ENCODE measurements at places on chromosomes 5 and 9.

DNA sequence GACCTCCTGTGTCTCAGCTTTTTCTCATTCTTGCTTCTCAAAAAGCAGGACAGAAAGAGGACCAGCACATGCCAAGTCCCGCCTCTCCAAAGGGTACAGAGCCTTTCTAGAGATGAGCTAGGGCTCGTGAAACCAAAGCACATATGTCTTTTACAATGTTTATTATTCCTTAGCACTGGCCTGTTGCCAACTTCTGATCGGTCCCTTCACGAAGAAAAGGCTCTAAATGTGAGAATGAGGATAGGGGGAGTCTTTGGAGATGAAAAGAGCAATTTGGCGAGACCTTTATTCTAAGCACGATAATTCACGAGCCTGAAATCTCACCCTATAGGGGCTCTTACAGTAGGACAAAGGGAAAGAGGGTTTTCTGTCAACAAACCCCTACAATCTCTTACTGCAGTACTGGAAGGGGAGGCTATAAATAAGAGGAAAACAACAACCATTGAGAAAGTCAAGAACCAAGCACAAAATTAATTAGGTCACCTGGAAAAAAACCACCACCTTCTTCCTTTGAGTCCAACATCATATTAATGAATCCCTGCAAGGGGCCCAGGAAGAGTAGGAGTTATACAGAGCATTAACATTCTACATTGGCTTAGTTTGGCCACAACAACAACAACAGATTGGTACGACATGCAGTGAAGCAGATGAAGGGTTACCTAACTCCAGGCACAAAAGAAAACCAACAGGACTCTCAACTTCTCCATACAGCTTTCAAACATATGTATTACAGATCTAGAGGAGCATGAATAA lies 309.5 kb downstream of the PDE4D start:
- DNase-seq: no peak

DNA sequence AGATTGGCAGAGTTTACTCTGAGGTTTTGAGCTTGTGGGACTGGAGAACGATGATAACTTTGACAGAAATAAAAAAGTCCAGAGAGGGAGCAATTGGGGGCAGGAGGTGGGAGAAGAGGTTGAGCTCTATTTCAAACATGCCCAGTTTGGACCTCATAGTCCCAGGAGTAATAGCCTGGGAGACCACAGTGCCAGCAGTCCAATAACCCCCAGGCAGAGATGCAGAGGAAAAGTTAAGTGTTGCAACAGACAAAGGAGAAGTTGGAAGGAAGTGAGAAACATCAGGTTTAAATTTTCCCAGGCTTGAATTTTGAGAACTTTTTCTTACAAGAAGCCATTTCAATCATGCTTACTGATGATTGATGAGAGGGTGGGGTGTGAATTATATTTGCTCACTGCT lies 117.0 kb upstream of the GHR start:
- no peak for DNase-seq

- DNase-seq: no peak
These were observed 262.1 kb downstream of the RFX3 start for GRCh38 chr9:3263698-3264097.

GRCh38 chr9:118281772-118282171 lies 577.6 kb downstream of the TLR4 start:
- DNase-seq: no peak

GRCh38 chr5:72494623-72495124 lies 12.5 kb downstream of the ZNF366 start:
- DNase-seq: no peak

DNA sequence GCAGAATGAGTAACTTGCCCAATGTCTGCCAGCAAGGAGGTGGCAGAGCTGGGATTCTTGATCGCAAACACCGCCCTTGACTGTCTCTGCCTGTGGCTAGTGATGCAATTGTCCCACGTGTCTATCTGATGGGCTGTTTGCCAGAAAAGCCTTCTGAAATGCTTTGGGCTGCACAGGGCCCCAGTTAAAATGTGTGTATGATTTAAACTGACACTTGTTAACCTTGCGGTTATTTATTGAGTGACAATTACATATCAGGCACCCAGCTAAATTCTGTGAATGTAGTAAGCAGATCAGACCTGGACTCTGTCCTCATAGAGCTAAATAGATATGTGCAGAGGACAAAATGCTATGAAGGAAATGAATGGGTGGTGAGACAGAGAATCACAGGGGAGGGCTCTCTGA lies 11.6 kb upstream of the IL12B start:
- peak; percentile 18 for DNase-seq

DNA sequence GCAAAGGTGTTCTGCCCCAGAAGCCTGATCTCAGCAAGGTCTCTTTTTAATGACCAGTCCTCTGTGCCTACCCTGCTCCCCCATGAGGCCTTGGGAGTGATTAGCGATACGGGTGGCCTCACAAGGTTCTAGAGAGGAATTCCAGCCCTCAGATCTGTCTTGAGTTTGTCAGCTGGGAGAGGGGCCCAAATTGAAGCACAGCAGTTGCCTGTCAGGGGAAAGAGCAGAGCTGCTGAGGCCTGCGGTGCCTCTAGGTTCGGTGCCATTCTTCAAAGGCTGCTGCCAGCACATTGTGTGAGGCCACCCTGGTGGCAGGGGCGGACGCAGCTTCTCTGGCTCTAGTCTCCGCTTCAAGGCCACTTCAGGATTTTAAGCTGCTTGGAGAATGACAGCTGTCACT lies 85.7 kb upstream of the GRIA1 start:
- DNase-seq: no peak

Data from stimulated activated CD4-positive, alpha-beta T cell treated with anti-CD3 and anti-CD28 coated beads, TNF-alpha, amount 100 ng/mL, for 48 hours (primary cell).